Endothelial cell (in vitro differentiated cells): ENCODE measurements at places on chromosomes 2 and 18. TPM values are rescaled to one million over a fixed set of nuclear protein-coding genes. Genes with fewer than 3 reads are reported as not detected.

DNA sequence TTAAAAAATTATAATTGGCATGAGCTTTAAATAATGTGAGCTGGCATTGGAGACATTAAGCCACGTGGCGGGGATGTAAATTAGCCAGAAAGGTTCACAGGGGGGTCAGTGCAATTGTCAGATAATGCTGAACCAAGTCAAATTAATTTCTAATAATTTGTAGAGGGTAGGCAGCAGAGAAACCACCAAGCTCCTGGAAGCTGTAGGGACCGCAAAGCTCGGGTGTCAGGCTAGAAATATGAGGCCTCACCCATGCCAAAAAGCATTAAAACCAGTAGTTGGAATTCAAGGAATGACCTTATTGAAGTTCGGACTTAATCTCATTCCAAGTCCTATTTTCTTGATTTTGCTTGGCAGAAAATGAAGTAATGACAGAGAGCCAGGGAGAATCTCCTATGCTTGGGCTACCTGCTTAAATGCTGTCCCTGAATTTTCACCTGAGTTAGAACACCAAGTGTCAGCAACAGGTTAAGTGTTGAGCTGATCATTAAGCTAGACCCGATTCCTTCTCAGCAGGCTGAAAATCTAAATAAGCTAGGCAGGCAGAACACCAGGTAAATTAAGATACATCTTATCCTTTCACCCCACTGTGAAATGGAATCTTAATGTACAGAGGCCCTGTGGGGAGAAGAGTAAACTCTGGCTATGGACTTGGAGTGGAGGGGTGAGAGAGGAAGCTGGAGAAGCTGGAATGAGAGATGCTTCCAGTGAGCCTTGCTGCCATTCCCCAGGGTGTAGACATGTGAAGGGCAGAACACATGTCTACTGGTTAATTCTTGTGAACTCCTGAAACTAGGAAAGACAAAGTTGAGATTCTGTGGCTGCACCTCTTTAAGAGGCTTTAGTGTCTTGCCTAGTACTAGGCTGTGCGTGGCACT lies 520.0 kb downstream of the SLC4A3 start:
- DNase-seq = no peak

- no peak for DNase-seq
Measured at GRCh38 chr2:210392469-210392881, 77.5 kb upstream of the MYL1 start.

GRCh38 chr2:167764772-167765341 lies 482.5 kb downstream of the STK39 start:
- DNase-seq = no peak

DNA sequence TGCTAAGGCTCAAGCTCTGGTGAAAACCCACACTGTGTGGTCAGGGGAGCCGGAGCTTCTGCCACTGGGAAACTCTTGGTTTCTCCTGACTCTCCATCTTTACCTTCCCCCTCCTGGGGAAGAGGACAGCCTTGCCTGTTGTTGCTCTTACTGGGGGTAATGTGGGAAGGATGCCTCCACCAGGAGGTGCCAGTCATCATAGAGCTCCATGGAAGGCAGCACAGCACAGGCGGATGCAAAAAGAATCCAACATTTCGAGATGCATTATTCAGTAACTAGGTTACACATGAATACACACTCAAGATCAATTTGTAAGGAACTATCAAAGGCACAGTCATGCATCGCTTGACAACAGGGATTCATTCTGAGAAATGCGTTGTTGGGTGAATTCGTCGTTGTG lies 322.6 kb downstream of the AFF3 start:
- DNase-seq = no peak

- DNase-seq = no peak
Measured at GRCh38 chr2:202019689-202020450, 13.8 kb upstream of the FZD7 start.

DNA sequence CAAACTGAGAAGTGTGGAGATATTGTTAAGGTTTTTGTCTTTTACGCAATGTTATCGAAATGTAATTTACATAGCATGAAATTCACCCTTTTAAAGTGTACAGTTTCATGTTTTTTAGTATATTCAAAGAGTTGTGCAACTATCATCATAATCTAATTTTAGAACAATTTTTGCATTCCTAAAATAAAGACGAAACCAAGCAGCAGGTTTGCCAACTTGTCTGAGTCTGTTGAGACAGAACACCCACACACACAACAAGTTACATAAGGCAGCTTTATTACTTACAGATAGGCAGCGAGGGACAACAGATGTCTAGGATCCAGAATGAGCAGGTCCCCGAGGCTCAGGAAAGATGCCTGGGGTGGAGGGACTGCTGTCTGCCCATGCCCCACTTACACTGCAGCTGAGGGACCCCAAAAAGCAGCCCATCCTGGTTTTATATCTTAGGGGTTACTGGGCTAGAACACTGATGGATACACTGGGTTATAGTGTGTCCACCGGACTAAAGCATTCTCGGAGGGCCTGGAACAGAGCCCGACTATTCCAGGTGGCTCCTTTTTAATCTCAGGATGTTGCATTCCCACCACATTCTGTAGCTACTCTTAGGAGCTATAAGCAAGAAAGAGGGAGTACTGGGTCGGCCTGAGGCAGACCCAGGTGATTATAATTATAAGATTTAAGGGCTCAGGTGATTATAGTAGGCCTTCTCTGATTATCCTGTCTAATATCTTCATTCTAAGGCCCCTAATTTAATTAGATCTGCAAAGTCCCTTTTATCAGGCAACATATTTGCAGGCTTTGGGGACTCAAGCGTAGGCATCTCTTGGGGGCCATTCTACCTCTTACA lies 150.2 kb upstream of the DOK6 start:
- no peak for DNase-seq

CBLN2 gene
- not detected for total RNA-seq

MRO gene
- total RNA-seq = 0.23 TPM
